ENCODE measurements at places on chromosomes 16 and 17.

DNA sequence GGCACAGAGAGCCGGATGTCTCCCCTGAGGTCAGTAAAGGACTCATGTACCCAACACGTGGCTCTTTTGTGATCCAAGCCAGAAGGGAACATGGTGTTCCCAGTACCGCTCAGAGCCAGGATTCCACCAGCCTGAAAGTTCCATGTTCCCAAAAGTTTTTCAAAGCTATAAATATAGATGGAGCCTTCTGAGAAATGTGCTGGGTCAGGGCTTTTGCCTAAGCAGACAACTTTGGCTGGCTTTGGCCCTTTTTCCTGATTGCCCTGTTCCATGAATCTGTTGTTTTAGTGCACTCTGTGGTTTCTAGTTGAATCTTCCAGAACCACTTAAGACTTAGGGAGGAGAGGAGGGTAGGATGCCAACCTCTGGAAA, 128.5 kb upstream of the HS3ST2 start:
- no peak for DNase-seq

- no peak for DNase-seq
These were observed 35.8 kb upstream of the TBX2 start for GRCh38 chr17:61363601-61364462.

- no peak for DNase-seq
These were observed 8.7 kb downstream of the CORO7 start for GRCh38 chr16:4407543-4408322.

DNA sequence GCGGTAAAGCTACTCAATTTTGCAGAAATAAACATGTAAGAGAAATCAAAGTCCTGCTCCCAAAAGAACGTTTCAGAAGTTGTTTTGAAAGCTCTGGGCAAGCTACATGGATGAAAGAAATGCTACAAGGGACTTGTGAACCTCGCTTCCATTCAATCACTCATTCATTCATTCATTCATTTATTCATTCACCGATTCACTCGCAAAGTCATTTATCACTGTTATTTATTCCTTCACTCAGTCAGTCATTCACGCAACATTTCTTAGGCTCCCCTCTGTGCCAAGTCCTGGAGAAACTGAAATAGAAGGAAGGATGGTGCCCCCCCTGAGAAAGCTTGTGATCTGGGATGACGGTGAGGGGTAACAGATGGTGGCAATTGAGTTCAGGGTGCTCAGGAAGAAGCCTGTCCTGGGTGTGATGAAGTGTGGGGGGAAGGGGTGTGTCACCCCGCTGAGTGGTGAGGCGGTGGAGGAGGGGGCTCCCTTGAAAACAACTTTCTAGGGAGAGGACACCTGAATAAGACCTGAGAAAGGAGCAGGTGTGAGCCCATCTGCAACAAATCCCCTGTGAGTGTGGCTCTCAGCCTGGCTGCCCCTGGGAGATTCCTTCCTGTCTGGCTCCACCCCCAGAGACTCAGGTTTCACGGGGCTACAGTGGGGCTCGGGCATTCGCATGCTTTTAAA, 36.3 kb upstream of the PRSS54 start:
- no peak for DNase-seq

- DNase-seq, result no peak
These were observed 1.0 kb upstream of the C16orf74 start for GRCh38 chr16:85751698-85752501.
